ENCODE measurements at places on chromosomes 7 and 10.

- DNase-seq = no peak
Observed at GRCh38 chr10:24983130-24983529, 30.7 kb upstream of the PRTFDC1 start.

DNA sequence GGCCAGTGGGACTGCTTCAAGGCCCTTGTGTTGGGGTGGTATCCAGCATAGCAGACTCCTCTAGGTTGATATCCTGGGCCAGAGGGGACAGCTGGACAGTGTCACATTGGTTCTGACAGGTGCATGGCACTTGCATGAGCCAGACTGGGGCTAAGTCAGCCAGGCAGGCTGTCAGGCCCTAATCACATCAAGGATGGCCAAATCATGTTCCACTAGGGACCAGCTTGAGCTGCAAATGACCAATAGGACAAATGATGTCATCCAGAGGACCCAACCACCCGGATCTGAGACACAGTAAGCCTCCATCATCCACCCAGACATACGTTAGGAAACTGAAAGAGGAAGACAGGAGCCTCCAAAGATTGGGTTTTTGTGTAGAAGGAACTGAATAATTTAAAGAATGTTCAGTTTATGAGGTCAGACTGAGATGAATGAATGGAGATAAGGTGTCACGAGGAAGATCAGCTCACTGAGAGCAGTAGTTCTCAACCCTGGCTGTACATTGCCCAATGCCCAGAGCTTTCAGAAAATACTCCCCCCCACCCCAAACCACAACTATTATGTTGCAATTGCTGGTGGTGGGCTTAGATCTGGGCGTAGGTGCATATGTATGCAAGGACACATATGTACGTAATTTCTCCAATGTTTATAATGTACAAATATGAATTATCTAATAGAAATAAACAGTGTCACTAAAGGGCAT lies 75.2 kb upstream of the INHBA start:
- DNase-seq = no peak

GRCh38 chr7:17772581-17773288 lies 167.6 kb downstream of the SNX13 start:
- DNase-seq = no peak

DNA sequence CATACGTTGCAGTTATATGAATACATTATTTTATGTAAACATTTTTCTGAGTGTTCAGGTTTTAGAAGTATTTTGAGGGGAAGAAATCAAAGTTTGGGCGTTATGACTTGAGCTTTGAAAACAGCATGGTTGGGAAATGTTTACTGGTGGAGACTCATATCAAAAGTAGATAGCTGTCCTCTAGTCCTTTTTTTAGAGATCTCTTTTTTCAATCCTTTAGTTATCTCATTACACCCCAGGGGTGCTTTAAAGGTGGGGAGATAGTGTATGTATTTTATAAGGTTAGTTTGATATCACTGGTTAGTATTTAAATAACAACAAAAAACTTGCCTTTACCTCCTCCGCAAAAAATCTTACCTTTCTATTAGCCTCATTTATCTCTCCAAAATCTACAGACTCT lies 2.3 kb downstream of the DMTF1 start:
- no peak for DNase-seq

GRCh38 chr7:330511-331230 lies 40.7 kb downstream of the FOXL3 start:
- no peak for DNase-seq

- no peak for DNase-seq
Observed at GRCh38 chr7:32618987-32619386, 123.7 kb downstream of the AVL9 start.

Measured in stimulated activated CD8-positive, alpha-beta memory T cell treated with anti-CD3 and anti-CD28 coated beads, Interleukin-15, amount 100 ng/mL, for 24 hours (primary cell).